Stimulated activated CD8-positive, alpha-beta memory T cell treated with anti-CD3 and anti-CD28 coated beads, Interleukin-7, amount 100 ng/mL, for 1 hour (primary cell): ENCODE measurements at places on chromosomes 1 and 21.

DNA sequence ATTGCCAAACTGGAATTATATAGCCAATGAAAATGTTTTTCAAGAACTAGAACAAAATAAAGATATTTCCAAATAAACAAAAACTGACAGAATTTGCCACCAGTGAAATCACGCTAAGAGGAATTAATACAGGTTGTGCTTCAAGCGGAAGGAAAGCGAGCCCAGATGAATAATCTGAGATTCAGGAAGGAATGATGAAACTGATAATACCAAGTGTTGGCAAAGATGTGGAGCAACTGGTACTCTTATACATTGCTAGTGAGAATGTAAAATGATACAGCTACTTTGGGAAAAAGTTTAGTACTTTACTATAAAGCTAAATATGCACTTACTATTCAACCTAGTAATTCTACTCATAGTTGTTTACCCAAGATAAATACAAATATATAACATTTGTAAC is 30.8 kb upstream of the GUCA2B start:
- DNase-seq: no peak

GRCh38 chr1:7704214-7705047 is 66.7 kb upstream of the VAMP3 start:
- DNase-seq: peak; percentile 84

- peak; percentile 16 for DNase-seq
Measured at GRCh38 chr1:246566813-246567645, 773 bp downstream of the CNST start.

GRCh38 chr1:165647517-165647916 is 16.5 kb downstream of the MGST3 start:
- no peak for DNase-seq

GRCh38 chr1:41618066-41618825 is 133.8 kb upstream of the EDN2 start:
- no peak for DNase-seq

- DNase-seq: no peak
Measured at GRCh38 chr1:225522588-225523262, 94.9 kb upstream of the LBR start.

DNA sequence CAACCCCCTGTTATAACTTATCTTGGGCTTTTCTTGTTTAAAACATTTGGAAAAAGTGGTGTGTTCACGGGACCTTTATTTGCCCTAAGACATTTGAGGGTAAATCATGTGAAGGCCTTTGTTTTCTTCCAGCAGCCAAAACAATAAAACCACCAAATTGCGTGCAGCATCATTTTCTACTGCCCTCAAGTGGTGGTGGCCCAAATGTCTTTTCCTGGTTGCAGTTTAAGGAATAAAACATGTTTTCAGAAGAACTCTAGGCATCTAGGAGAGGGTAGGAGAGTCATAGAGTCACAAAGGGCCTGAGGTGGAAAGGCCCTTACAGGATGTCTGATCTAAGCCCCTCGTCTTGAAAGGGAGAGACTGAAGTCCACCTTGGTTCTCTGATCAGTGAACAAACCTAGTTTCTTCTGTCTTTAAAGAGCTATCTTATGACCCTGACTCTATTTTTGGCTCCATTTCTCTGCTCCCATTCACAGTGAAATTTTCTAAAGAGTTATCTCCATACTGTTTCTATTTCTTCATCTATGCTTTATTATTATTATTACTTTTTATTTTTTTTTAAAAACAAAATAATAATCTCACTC is 16.0 kb upstream of the EPS15 start:
- peak; percentile 13 for DNase-seq

DNA sequence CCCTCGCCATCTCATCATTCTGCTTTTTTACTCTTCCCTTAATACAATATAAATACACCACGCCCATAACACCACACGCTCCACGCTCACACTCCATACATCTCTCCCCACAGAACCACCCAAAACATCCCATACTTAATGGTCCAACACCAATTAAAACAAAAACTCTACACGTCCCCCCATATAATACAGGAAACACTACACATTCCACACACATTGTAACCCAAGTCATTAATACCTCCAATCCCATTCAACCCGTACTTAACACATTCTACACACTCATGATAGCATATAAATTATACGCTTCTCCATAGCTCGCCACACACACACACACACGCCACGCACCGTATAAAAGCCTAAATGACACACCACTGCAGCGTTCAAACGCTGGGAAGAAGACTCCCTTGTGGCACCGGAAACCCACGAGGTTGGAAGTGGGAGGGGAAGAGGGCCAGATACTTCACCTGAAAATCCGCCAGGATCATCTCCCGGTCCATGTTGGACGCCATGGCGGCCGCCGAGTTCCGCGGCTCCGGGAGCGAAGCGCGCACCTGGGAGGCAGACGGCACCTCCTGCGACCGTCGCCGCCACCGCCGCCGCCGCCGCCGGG is 659 bp downstream of the FAF1 start:
- no peak for DNase-seq

DNA sequence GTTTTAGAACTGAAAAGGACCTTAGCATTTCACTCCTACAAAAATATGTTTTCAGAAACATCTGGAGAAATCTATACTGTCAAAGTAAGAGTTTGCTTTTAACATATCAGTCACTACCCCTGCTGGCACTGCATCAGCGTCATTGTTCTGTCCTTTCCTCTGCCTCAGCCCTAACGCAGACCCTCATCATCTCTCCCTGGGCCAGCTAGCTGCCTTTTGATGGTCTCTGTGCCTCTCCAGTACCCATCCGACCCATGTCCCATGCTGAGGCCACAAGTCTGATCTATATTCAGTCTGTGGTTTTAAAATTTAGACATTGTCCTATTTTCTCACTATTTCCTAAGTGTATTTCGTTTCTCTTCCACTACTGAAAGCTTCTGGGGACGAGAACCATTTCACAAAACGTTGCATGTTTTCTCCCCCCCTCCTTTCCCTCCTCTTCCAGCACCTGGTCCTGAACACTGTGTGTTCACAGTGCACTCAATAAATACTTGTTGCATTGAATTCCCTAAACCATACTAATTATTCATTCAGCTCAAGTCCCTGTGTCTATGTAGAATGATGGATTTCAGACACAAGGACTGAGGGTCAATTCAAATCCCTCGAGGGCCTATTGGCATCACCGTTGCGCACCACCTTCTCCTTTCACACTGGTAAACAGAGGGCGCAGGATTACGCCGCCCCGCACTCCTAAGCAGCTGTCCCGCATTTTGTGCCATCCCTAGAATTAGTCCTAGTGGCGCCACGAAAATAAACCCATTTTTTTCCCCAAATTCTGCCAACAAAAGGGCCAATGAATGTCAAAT is 53.4 kb downstream of the CD2 start:
- DNase-seq: no peak
